ENCODE measurements at places on chromosomes 1 and 21.
A peak's percentile ranks its signal among the peaks of the same experiment; 100 is the strongest.

DNA sequence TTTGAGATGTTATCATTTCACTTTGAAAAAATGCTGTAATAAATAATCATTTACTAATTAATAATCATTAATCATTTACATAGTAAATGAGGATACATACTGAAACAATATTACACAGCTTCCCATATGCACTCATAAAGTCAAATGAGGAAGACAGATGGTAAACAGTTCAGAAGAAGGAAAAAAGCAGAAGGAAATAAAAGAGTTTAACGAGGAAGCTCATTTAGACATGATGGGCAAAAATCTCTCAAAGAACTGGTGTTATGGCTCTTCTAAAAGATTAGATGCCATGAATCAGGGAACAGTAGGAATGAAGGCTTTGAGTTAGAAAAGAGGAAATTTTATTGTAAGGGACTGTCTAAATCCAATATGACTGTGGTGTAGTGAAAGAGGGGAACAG, 347.6 kb downstream of the PTPRC start:
- DNase-seq: peak; percentile 34

- no peak for DNase-seq
Observed at GRCh38 chr1:5140136-5140535, 485.7 kb downstream of the AJAP1 start.

GRCh38 chr1:24391882-24392603, 21.5 kb downstream of the STPG1 start:
- peak; percentile 45 for DNase-seq

- DNase-seq: no peak
Observed at GRCh38 chr1:14672005-14672404, 73.5 kb downstream of the KAZN start.

Measured in CD14-positive monocyte (primary cell).